ENCODE measurements at places on chromosomes 3 and 15.

DNA sequence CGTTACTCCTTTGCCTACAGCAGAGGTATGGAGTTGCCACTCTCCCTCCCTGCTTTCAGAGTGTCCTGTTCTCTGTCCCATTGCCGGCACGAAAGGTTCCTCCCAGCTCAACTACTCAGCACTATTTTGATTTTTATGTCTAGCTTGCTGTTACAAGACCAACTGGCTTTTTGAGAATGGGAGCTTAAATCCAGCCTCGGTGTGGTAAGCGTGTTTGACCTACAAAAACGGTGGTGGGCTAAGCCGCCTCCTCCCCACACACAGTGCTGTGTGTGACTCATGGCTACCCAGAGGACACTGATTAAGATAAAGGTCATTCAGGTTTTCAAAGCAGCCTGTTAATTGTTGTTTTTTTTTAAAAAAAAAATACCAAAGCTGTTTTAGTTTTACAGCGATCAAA lies 64.5 kb downstream of the LRTM1 start:
- no peak for DNase-seq

DNA sequence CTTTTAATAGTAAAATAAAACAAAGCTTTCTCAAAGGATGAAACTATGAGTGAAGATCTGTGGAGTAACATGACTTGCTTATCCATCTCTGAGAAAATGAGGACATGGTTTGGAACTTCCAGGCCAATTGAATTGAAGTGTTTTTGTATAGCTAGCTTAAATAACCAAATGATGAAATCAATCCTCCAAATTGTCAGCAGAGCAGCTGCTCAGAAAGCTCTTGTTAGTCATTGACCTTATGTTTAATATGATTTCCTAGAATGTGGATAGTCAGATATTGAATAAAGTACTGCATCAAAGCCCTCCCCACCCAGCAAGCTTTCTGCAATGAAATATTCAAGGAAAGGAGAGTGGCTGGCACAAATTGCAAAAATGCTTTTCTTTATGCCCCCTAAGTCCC lies 437.2 kb downstream of the MFSD1 start:
- no peak for DNase-seq

- DNase-seq, result no peak
These were observed 20.0 kb upstream of the TRANK1 start for GRCh38 chr3:36964817-36965216.

DNA sequence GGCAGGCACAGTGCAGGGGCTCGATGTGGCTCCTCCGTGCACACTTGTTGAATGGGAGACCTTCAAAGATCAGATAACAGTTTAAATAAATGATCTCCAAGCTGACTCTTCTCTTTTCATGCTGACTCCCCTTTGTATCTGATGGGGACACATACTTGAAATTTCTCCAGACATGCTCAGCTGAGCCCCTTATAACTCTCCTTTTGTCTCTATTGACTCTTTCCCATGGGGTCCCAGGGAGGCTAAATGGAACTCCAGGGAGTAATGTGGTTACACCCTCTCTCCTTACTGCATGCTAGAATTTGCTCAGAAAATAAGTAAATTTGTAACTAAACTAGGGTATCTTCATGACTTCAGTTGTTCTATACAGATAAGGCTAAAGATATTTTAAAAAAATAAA lies 48.2 kb upstream of the TM4SF4 start:
- DNase-seq, result no peak

- DNase-seq, result no peak
These were observed 206.2 kb upstream of the ADAMTS9 start for GRCh38 chr3:64894006-64894405.

DNA sequence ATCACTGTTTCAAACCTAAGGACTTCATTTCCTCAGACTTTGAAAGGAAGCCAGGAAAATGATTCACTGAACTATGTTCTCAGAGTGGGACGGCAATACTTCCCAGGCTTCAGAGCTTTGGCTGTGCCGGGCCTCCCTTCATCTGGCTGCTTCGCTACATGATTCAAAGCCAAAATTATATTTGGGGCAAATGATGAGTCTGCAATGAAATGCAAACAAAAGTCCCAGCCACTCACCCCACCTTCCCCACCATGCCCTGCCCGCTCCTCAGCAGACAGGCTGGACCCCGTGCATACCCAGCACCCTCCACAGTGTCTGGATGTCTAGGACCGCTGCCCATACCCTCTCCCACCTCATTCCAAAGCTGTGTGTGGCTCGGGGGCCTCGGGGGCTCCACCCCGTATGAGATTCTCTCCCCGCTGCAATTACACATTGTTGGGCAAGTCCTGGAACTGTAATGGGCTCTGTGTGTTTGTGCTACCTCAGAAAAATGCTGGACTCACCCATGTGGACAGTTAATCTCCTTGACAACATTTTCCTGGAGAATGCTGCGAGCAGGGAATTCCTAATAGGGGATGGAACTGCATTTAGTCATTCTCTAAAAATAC lies 32.2 kb downstream of the ATP10A start:
- no peak for DNase-seq

DNA sequence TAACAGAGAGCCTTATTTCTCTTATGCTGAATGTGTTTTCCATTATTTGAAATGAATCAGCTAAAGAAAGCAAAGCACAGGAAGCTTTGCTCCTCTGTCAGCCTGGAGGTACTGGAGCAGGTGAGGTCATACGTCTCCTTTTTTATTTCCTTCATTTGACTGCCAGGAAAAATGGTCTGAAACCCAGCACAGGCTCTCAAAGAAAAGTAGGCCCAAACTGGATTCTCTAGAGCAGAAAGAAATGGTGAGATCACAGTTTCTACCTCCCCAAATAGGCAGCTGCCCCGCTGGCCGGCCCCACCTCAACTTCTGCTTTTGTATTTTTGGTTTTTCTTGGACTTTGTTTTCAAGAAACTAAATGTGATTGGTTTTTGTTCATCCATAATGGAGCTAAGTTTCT lies 95.1 kb downstream of the RPL39L start:
- DNase-seq, result peak; percentile 74

DNA sequence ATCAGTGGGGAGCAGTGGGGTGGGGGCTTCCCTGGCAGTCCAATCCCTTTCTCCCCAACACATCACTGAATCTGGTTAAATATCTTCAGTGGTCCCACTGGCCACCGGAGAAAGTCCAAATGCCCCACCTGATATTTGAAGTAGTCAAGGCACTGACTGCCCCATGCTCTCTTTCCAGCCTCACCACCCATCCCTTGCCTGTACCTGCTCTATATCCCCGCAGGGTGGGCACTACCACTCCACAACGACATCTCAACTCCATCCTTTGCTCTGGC lies 101.7 kb downstream of the DAPK2 start:
- DNase-seq, result no peak

- no peak for DNase-seq
These were observed 510.8 kb upstream of the AGTR1 start for GRCh38 chr3:148186881-148187280.

DNA sequence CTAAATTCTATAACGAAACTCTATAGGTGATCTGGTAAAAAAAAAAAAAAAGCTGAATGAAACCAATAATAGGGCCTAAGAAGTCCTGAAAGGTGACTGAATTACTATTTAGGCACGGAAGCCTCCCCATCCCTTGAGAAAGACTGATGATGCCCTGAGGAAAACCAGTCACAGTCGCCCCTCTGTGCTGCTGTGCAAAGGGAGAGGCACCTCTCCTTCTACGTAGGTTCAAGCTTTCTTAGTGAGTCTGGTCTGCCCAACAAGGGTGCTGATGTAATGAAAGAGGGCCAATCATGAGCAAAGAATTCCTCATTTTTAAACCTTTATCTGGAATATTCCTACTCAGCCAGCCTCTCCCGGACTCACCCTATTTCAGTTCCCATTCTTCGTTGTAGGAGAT lies 11.9 kb downstream of the NPHP3 start:
- no peak for DNase-seq

- no peak for DNase-seq
These were observed 15.0 kb downstream of the KLF13 start for GRCh38 chr15:31341496-31342195.

DNA sequence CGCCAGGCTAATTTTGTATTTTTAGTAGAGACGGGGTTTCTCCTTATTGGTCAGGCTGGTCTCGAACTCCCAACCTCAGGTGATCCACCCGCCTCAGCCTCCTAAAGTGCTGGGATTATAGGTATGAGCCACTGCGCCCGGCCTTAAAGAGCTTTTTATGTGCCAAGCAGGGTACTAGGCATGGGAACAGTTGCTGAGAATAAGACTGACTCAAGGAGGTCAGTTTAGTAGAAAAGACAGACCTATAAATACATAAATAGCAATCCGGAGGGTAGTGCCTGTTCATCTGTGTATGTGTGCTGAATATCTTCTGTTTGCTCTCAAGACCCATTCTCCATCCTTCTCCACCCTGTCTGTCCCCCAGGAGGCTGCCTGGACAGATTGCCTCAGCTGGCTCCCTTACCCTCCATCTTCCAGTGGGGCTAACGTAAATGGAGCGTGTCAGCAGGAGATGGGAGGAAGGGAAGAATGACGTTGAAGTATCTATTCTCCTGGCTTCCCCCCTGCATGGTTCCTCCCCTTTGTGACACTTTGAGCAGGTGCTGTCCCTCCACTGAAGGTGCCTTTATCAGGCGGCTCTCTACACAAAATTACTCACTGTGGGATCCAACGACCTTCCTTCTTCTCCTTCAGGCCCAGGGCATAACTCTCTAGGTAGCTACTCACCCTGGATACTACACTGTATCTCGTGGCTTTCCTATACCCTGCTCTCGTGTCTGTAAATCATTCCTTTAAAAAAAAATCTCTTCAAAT lies 31.1 kb downstream of the FBXO40 start:
- no peak for DNase-seq

- DNase-seq, result no peak
These were observed 790 bp downstream of the SKOR1 start for GRCh38 chr15:67825881-67826716.

- no peak for DNase-seq
These were observed 6.4 kb upstream of the C15orf39 start for GRCh38 chr15:75195122-75195765.

DNA sequence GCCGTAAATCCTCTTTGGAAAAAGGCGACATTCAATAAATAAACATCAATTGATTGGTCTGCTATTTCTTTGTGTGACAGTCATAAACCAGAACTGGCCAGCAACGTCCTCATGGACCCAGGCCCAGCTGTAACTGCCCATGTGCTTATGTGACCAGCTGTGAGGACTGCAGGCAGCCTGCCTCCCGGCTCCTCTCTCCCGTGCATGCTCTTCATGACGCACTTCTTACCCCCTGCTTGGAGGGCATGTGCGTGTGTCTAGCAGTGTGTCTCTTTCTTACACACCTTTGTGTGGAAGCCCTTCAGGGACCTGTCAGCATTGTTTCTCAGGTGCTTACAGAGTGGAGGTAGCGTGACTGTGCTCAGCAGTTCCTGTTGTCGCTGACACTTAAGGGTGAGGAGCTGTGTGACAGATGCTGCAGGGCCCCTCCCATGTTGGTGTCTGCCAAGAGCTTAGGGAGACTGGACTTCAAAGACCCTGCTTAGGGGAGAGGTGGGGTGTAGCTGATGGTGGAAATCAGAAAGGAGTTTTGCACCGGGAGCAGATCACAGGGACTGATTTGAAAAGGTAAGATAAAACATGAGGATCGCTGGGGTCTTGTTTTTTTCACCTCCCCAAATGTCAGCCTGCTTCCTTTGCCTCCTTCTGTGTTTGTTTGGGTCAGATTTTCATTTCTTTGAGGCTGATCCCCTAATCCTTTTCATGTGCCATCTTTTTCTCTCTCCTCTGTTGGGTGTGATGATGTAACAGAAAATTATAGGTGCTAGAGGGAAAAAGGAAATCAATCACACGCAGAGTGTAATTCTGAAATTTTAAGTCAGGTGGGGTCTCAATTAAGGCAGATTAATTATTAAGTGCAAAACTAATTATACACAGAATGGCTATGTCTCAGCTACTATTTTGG lies 2.1 kb downstream of the PODXL2 start:
- DNase-seq, result no peak

- DNase-seq, result no peak
These were observed 7.2 kb downstream of the SPG21 start for GRCh38 chr15:64982472-64982871.

DNA sequence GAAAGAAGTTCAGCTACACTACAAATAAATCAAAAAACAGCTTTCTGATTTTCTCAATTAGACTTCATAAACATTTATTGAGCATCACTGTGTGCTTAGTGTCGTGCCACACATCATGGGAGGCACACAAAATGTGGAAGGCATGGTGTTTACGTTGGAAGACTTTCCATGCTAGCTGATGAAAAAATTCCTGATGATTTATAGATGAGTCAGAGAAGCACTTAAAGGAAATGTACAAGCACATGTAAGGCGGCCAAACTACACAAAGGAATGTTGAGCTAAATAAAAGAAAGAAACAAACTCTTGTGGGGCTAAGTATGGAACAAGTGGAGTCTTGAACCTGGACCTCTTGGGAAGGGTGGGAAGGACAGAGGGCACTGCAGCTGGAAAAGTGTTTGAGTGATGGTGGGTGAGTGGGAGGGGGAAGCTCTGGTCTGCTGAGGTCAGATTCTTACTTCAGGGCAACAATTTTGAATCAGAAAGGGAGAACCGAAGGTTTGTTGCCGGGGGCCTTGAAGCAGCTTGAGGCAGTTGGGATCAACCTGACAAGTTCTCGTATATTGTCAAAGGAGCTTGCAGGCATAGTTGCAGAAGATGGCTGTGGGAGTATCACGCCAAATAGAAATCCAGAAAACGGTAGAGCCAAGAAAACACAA lies 66.9 kb downstream of the FOXB1 start:
- DNase-seq, result no peak

GRCh38 chr3:66934041-66934440 lies 64.1 kb upstream of the KBTBD8 start:
- DNase-seq, result no peak

- no peak for DNase-seq
These were observed 66.0 kb downstream of the TLE3 start for GRCh38 chr15:70031713-70032112.

DNA sequence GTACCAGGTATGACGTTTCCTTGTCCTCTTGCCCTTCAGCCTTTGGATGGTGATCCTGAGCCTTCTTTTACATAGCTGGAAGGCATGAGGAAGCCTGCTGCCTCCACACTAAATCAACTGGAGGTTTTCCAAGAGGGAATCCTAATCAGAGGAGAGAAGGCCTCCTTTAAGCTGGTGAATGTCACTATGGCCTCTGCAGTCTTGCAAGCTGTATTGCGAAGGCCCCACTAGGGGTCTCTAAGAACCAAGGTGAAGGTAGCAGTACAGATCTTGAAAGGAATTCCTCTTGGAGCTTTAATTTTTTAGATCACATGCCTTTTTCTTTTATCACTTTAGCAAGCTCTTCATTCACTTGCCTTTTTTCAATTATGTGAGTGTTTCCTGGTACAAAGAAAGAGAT lies 119.2 kb downstream of the GHSR start:
- no peak for DNase-seq

DNA sequence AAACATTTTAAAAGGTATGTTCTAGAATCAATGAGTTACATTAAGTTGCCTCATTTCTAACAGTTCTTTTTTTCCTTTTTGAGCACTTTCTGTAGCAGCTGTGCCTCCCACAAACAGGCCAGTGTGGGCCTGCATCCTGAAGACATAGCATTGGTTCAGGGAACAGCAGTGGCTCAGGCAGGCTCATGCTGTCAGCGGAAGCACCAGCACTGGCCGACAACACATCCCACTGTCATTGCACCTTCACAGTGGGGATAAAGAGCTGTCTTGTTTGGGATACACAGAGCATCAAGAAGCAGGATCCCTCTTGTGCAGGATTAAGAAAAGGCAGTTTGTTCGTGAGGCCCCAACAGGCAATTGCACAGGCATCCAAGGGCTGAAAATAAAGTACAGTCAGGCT lies 123.3 kb downstream of the MOBP start:
- DNase-seq, result no peak

Measured in naive B cell (primary cell).